ENCODE measurements at places on chromosomes 12 and 14. TPM values are rescaled to one million over a fixed set of nuclear protein-coding genes. Genes with fewer than 3 reads are reported as not detected.
A peak's percentile ranks its signal among the peaks of the same experiment; 100 is the strongest.

DNA sequence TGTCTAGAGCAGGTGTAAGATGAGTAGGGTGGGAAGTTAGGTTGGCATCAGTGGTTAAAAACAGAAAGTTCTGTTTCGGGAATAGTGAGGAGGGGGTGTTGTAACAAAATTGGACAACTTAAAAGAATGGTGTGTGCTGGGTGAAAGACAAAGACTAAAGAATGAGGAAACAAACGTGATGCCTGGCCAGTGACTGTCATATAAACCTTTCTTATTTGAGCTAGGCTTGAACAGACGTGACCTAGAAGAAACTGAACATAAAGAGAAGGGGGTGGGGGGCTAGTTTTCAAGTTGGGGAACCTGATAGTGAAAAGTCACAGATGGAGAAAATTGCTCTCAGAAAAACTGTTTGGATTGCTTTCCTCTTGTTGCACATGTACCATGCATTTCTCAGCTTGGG lies 39.6 kb downstream of the RAD52 start:
- no peak overlapping the region for H3K4me3 ChIP-seq
- H3K27me3 ChIP-seq, result no peaks in the 10 kb centered on the region
- no peak for DNase-seq

DNA sequence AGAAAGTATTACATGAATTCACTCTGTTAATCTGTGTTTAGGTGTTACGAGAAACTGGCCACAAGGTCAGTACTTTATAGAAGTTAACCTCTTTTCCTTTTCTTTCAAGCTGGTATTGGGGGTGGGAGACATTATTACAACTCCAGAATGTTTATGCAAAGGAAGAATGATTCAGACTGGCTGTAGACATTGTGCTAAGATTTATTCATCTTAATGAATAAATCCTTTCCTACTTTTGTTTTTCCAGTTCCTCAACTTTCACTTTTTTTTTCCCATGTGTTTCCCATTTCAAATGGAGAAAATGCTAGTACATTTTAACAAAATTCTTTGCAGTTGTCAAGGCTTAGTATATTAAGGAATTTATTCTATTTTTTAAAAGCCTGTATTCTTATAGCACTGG lies 1.3 kb downstream of the OTOGL start:
- no peak for DNase-seq
- no peaks in the 10 kb centered on the region for H3K36me3 ChIP-seq
- H3K4me1 ChIP-seq, result no peaks in the 10 kb centered on the region
- H3K27me3 ChIP-seq, result no peaks in the 10 kb centered on the region
- H3K27ac ChIP-seq, result no peak overlapping the region
- no peak overlapping the region for H3K4me3 ChIP-seq

Gene SYCP3
- not detected for total RNA-seq

GRCh38 chr12:12899530-12900380 lies 8.4 kb downstream of the GPRC5A start:
- H3K36me3 ChIP-seq, result no peaks in the 10 kb centered on the region
- no peak overlapping the region for H3K4me3 ChIP-seq
- peak; percentile 44 for DNase-seq
- H3K27me3 ChIP-seq, result no peaks in the 10 kb centered on the region
- H3K4me1 ChIP-seq, result peaks cover 21% of the 10 kb centered on the region
- H3K27ac ChIP-seq, result peak overlapping the region; percentile 81

Gene ACSS3
- 54.6 TPM for total RNA-seq

DNA sequence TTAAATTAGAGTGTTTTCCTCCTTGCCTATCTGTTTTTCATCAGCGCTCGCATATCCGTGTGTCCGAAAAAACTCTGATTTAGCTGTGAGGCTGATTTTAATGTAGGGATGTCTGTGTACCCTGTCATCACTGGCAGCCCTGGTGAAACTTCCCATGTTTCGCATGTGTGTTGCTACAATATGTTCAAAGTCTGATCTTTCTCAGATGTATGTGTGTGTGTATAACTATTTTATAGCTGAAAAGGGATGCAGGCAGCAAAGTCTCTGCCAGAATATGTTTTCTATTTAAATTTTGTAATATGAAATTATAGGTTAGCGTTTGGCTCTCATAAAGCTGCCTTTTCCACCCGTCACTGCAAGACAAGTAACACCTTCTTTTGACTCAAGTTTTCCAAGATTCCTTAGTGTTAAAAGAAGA lies 154.8 kb downstream of the TMTC2 start:
- H3K36me3 ChIP-seq, result no peaks in the 10 kb centered on the region
- H3K27me3 ChIP-seq, result no peaks in the 10 kb centered on the region

DNA sequence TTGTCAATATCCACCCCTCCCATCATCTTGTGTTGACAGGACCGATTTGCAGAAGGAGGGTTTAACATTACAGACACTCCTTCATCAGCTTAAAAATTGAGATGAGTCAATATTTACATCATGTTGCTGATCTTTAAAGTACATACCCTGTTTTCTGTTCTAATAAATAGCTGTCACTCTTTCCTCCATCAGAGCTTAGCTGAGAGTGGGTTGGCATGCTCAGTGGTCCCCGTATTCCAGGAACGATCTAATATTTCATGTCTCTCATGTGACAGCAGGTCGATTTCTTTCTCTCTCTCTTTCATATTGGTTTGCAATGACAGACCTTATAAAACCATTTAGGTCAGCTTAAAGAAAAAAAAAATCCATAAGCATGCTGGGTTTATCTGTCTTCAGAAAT lies 950.6 kb downstream of the GALC start:
- H3K27ac ChIP-seq, result no peak overlapping the region
- no peak for DNase-seq
- H3K27me3 ChIP-seq, result no peaks in the 10 kb centered on the region

- DNase-seq, result no peak
- no peak overlapping the region for H3K27ac ChIP-seq
- H3K4me3 ChIP-seq, result no peak overlapping the region
- no peaks in the 10 kb centered on the region for H3K27me3 ChIP-seq
- no peaks in the 10 kb centered on the region for H3K4me1 ChIP-seq
Measured at GRCh38 chr14:100620255-100621100, 33.3 kb upstream of the BEGAIN start.

Gene NTF3
- 3.2 TPM for total RNA-seq

GRCh38 chr12:93323625-93324329 lies 53.9 kb upstream of the NUDT4 start:
- H3K27me3 ChIP-seq, result no peaks in the 10 kb centered on the region
- H3K36me3 ChIP-seq, result no peaks in the 10 kb centered on the region
- no peak for DNase-seq
- no peak overlapping the region for H3K27ac ChIP-seq
- H3K4me3 ChIP-seq, result no peak overlapping the region
- H3K4me1 ChIP-seq, result no peaks in the 10 kb centered on the region

DNA sequence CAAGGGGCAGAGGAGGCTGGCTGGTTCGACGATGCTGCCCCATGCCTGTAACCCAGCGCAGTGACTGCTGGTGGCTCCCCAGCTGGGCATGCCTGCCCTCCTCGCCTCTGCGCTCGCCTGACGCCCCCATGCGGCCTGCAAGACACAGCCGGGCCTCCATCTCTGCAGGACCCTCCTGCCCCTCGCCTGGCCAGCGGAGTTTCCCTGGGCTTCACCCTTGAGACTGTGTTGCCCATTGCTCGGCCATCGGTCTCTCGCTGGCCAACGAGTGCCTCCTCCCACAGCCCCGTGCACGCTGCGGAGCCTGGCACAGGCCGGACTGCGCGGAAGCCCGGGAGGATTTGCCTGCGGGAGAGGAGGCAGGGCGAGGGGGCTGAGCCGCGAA lies 17.6 kb downstream of the ASPG start:
- H3K36me3 ChIP-seq, result no peaks in the 10 kb centered on the region
- H3K27me3 ChIP-seq, result no peaks in the 10 kb centered on the region
- no peak overlapping the region for H3K4me3 ChIP-seq
- H3K27ac ChIP-seq, result no peak overlapping the region
- H3K4me1 ChIP-seq, result no peaks in the 10 kb centered on the region

DNA sequence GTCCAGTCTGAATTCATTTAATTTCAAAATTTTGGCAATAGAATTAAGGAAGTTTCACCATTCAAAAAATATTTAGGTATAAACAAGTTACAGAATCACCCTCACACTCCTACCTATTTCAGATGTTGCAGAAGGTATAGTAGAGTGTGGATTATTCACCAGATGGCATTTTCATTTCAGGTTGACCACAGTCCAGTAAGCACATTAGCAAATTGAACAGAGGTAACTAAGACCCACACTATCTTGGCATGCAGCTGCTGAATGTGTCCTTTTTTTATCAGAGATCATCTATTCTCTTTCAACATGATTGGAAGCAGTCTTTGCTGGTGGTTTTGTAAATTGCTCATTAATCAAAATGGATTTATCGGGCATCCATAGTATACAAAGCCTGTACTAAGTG lies 151.8 kb upstream of the GARIN6 start:
- DNase-seq, result no peak
- H3K27ac ChIP-seq, result no peak overlapping the region
- no peaks in the 10 kb centered on the region for H3K36me3 ChIP-seq
- H3K4me1 ChIP-seq, result no peaks in the 10 kb centered on the region

GRCh38 chr12:109824731-109825130 lies 8.5 kb downstream of the TRPV4 start:
- no peak for DNase-seq
- H3K27ac ChIP-seq, result no peak overlapping the region
- no peaks in the 10 kb centered on the region for H3K4me1 ChIP-seq
- no peak overlapping the region for H3K4me3 ChIP-seq
- H3K27me3 ChIP-seq, result no peaks in the 10 kb centered on the region

DNA sequence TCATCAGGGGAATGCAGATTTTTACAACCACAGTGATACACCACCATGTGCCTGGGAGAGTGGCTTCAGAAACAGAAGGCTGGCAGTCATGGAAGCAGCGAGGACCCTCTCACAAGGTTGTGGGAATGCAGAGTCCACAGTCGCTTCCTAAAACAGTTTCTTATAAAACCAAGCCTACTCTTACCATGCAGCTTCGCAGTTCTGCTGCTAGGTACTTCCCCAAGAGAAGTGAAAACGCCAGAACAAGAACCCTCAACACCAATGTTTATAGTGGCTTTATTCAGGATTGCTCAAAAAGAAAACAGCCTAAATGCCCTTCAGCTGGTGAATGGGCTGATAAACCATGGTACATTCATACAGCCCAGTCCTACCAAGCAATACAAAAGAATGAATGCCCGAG lies 87.2 kb downstream of the DDX51 start:
- no peak overlapping the region for H3K27ac ChIP-seq
- DNase-seq, result no peak
- no peaks in the 10 kb centered on the region for H3K27me3 ChIP-seq
- H3K36me3 ChIP-seq, result no peaks in the 10 kb centered on the region
- H3K4me1 ChIP-seq, result no peaks in the 10 kb centered on the region

- H3K4me1 ChIP-seq, result peaks cover 10% of the 10 kb centered on the region
- no peak overlapping the region for H3K27ac ChIP-seq
- no peaks in the 10 kb centered on the region for H3K36me3 ChIP-seq
Measured at GRCh38 chr12:124529565-124530276, 37.7 kb downstream of the NCOR2 start.

- no peak for DNase-seq
- H3K36me3 ChIP-seq, result no peaks in the 10 kb centered on the region
- no peaks in the 10 kb centered on the region for H3K4me1 ChIP-seq
- no peak overlapping the region for H3K4me3 ChIP-seq
- H3K27me3 ChIP-seq, result no peaks in the 10 kb centered on the region
- H3K27ac ChIP-seq, result no peak overlapping the region
Measured at GRCh38 chr14:70425354-70425753, 8.5 kb upstream of the SYNJ2BP start.

DNA sequence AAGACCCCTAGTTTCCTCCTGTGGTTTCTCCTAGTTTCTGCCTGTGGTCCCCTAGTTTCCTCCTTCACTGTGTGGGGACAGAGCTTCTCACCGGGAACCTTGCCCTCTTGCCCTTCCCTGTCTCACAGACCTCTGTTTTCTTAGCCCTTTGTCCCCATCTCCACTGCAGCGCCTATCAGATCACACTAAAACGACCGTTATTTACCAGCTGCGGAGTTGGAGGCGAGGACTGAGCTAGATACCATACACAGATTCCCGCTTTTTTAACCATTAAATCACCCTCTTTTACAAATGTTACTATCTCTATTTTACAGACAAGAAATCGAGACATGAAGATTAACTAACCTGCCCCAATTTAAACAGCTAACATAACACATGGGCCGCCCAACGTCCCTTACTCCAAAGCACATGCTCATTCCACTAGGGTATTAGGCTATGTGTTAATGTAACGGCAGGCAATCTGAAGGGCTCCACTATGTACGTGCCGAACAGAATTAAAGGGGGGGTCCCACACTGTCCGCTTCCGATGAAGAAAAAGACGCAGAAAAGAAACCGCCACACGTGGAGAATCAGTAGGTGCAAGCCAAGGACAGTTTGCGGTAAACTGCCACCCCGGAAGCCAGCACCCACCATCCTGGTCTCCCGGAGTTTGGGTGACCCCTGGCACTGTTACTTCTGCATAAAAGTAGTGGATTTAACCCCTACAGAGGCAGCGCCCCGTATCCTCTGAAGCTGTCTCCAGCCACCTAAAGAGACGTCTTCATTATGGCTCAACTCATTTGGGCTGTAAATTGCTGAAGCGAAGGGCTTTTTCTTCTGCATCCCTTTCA lies 1.9 kb upstream of the FKBP4 start:
- H3K4me1 ChIP-seq, result peaks cover 12% of the 10 kb centered on the region
- no peaks in the 10 kb centered on the region for H3K36me3 ChIP-seq
- H3K27me3 ChIP-seq, result no peaks in the 10 kb centered on the region
- no peak for DNase-seq
- no peak overlapping the region for H3K4me3 ChIP-seq

DNA sequence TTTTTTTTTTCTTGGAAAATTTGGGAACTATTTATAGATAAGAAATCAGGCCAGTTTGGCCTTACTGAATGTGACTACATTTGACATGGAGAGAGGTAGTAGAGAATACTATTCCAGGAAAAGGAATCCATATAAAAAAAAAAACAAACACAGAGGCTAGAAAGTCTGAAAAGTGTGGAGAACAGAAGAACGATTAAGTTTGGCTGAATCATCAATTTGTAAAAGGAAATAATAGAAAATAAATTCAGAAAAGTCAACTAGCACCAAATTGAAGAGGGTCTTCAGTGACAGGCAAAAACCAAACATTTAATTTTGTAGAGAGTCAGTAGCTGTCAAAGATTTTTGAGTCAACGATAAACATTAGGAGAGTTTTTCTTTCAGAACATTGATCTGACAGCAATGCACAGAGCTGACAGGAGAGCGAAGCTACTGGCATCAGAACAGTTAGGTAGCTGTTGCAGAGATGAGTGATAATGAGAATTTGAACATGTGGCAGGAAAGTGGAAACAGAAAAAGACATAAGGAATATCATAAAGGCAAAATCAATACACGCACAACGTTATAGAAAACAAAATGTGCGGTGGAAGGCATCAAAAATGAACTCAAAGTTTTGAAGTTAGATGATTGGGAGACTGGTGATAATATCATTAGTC lies 241.2 kb downstream of the SOX5 start:
- no peak overlapping the region for H3K4me3 ChIP-seq
- H3K27ac ChIP-seq, result no peak overlapping the region
- H3K27me3 ChIP-seq, result no peaks in the 10 kb centered on the region
- H3K36me3 ChIP-seq, result no peaks in the 10 kb centered on the region
- DNase-seq, result no peak

Gene PRDM4
- total RNA-seq, result 22.8 TPM

- DNase-seq, result peak; percentile 4
- no peaks in the 10 kb centered on the region for H3K4me1 ChIP-seq
- H3K4me3 ChIP-seq, result no peak overlapping the region
- no peak overlapping the region for H3K27ac ChIP-seq
- no peaks in the 10 kb centered on the region for H3K36me3 ChIP-seq
- no peaks in the 10 kb centered on the region for H3K27me3 ChIP-seq
Measured at GRCh38 chr12:132379996-132380395, 50.6 kb upstream of the GALNT9 start.

Gene SOS2
- 26.7 TPM for total RNA-seq

GRCh38 chr12:92425165-92425564 lies 277.6 kb upstream of the PLEKHG7 start:
- H3K4me3 ChIP-seq, result no peak overlapping the region
- H3K36me3 ChIP-seq, result no peaks in the 10 kb centered on the region
- DNase-seq, result no peak
- H3K27ac ChIP-seq, result no peak overlapping the region
- no peaks in the 10 kb centered on the region for H3K27me3 ChIP-seq

Measured in ovary (tissue), 10 donors.